Activated CD4-positive, alpha-beta T cell treated with anti-CD3 and anti-CD28 coated beads for 36 hours (primary cell): ENCODE measurements at places on chromosomes 7 and 10. TPM values are rescaled to one million over a fixed set of nuclear protein-coding genes. Genes with fewer than 3 reads are reported as not detected.

GNG11 gene
- total RNA-seq = not detected

CCDC146 gene
- 1.2 TPM for total RNA-seq

COBL gene
- total RNA-seq = not detected

NUTM2E gene
- total RNA-seq = 0.27 TPM

CHRM2 gene
- not detected for total RNA-seq

OPN1SW gene
- not detected for total RNA-seq

TACC2 gene
- not detected for total RNA-seq

FGFBP3 gene
- 1.5 TPM for total RNA-seq

VPS37D gene
- 0.35 TPM for total RNA-seq

GNGT1 gene
- total RNA-seq = not detected

EFCAB10 gene
- total RNA-seq = not detected

NUTM2D gene
- 1.5 TPM for total RNA-seq

SLC26A4 gene
- 1.5 TPM for total RNA-seq

CPEB3 gene
- total RNA-seq = 1.4 TPM

EEF1AKMT2 gene
- 21.4 TPM for total RNA-seq

ZNF775 gene
- 3.9 TPM for total RNA-seq

LRRC61 gene
- total RNA-seq = 13.0 TPM

CTAGE4 gene
- 1.2 TPM for total RNA-seq

CCNY gene
- 54.0 TPM for total RNA-seq

LRIT1 gene
- not detected for total RNA-seq

POMZP3 gene
- total RNA-seq = 9.0 TPM

MKX gene
- 0.53 TPM for total RNA-seq

SEMA3E gene
- total RNA-seq = not detected

CCDC186 gene
- total RNA-seq = 13.9 TPM

FGL2 gene
- total RNA-seq = 0.16 TPM
